ENCODE measurements at places on chromosomes 1 and 21.

GRCh38 chr1:111908011-111908621 lies 81.4 kb downstream of the KCND3 start:
- no peak for DNase-seq

DNA sequence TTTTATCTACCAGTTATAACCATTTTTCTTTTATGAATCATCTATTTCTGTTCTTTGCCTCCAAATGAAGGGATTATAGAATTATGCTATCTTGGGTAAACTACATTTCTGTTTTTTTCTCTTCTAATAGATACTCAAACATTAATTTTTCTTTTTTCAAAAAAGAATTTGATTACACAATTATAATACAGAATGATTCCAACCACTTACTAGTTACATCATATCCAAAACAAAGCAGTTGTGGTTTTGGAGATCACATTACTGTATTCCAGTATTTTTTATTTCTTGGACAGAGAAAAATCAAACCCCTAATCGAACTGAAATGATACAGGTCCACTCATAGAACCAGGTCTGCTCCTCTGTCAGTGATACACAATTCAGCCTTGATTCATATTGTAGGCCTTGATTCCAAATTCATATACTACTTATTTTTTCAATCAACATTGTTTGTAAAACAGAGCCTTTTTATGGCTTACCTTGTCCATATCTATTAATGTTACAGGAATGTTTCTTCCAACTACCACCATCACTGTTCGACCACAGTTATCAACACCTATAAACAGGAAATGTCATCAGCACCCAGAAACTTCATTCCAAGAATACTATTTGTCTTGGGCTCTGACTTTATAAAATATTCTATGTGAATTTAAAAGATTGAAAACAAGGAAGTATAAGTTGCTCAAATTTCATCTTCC lies 43.2 kb downstream of the GDAP2 start:
- no peak for DNase-seq

GRCh38 chr21:37208741-37209225 lies 58.4 kb downstream of the VPS26C start:
- no peak for DNase-seq

DNA sequence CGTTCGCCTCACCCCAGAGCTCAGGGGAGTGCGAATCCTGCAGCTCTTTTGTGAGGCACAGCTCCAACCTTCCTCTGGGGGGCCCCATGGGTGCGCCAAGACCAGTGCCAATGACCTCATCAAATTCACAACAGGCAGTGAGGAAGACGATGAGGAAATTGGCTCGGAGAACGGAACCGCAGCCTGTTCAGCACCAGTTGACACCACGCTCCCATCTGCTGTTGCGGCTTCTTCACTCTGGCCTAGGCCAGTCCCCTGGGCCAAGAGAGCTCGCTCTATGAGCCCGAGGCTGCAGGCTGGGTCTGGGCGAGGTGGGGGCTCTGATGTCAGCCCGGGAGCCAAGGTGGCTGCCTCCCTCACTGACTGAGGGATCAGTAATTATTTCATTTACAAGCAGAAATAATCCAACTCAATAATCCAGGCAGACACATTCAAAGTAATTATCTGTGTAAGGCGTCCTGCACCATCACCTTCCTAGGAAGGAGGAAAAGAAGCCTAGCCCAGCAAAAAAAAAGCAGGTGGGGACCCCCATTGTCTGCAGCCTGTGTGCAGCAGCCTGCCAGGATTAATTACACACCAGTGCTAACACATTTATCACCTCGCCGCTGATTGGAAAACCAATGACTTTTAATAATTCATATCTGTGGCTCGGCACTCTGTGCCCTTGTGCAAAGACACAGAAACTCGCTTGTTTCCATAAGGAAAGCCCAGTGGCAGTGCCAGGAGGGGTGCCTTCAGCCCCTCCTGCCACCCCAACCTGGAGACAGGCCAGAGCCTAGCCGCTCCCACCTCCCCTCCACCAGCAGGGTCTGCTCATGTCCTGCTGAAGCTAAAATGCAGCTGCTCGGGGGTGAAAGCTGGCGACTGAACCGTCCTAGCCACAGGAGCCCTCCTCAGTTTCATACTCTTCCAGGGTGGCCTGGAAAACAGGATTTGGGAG lies 1.9 kb downstream of the PLEKHA6 start:
- no peak for DNase-seq

- no peak for DNase-seq
Observed at GRCh38 chr1:201591981-201592380, 53.1 kb downstream of the NAV1 start.

- no peak for DNase-seq
Observed at GRCh38 chr1:67639361-67639760, 45.6 kb upstream of the GADD45A start.

GRCh38 chr1:117609471-117609911 lies 3.6 kb downstream of the TENT5C start:
- DNase-seq: no peak

- DNase-seq: no peak
Observed at GRCh38 chr1:209704584-209704983, at the start of gene HSD11B1. Gene HSD11B1, plus strand, starts transcription at chr1:209704846. Its CDS starts 97 bp downstream, at chr1:209704943.

- no peak for DNase-seq
Observed at GRCh38 chr1:242747233-242747632, 222.7 kb upstream of the PLD5 start.

GRCh38 chr1:40276122-40276521 lies 18.1 kb downstream of the ZMPSTE24 start:
- no peak for DNase-seq

- DNase-seq: no peak
Observed at GRCh38 chr1:65267271-65267670, 42.1 kb upstream of the DNAJC6 start.

DNA sequence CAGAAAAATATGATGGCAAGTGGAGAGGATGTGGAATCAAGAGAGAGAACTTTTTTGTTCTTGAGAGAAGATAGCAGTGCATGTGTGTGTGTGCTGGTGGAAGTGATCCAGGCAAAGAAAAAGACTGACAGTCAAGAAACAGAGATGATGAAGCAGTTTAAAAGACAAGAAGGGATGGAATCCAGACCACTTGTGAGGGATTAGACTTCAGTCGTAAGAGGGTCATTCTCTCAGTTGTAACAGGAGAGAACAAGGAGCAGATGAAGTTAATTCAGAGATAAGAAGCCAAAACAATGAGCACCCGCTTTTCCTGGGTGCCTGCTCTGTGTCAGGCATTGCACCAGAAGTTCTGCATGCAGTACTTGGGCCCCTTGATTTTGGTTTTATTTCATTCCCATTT lies 76.6 kb downstream of the RNF220 start:
- no peak for DNase-seq

GRCh38 chr1:112557385-112557784 lies 48.6 kb downstream of the WNT2B start:
- no peak for DNase-seq

DNA sequence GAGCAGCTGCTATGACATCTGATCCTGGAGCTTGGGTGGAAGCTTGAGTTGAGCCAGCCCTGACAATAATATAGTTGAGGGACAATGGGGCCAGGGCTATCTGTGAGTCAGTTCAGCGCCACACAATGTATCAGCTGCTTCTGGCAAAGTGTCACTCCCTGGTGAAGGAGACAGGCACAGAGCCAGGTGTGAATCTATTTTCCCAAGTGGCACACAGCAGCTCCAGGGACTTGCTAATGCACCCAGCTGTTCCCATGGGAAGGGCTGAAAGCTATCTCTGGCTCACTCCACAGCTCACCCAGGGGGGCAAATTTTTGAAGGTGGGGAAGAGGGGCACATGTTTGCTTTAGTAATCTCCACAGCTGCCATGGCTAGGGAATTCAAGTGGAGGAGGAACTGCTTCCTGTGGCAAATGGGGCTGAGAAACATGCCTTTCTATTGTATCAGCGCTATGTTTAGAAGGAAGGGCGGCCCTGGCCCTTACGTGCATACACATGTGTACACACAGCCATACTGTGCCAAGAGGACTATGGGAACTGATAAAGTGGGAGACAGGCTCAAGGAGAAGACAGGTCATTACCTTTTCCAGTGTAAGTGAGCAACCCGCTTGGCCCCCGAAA lies 2.2 kb downstream of the CYB5R1 start:
- DNase-seq: no peak

DNA sequence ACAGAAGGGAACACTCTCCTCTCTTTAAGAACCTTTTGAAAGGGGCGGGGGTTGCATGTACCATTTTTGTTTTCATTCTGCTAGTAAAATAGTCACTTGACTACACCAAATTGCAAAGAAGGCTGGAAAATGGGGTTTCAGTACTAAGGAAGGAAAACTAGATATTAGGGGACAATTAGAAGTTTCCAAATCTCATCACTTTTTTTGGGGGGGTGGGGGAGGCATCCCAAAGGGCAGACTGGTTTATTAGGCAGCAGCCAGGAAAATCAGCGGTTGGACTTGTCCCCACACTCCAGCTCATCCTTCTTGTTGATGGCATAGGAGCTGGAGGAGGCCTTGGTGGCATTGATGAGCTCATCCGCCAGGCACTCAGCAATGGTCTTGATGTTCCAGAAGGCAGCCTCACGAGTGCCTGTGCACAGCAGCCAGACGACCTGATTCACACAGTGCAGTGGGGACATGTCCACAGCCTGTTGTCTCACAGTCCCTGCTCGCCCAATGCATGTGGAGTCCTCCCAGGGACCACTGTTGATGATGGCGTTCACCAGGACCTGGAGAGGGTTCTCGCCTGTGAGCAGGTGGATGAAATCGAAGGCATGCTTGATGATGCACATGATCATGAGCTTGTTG lies 1.7 kb upstream of the TMEM50B start:
- no peak for DNase-seq

All from SIG-M5 (cell line).